NCI-H69 (cell line): ENCODE measurements at places on chromosomes 7 and 10.

DNA sequence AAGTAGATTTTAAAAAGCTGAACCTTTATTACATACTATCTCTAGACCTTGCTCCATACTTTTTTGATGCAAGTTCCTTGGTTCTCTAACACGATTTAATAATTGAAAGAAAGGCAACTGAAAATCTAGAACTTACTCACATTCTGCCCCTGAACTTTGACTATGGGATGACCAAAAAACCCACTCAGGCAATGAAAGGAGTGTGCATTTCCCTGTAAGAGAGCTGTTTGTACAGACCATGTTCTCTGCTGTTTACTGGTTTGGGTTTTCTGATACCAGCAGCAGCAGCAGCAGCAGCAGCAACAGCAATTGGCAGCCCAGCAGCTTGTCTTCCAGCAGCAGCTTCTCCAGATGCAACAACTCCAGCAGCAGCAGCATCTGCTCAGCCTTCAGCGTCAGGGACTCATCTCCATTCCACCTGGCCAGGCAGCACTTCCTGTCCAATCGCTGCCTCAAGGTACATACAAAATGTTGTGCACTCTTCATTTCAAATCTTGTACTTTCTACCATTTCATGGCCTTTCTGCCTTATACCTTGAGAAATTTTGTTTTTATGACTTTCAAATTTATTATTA lies 216.7 kb downstream of the FOXP2 start:
- DNase-seq, result peak; percentile 84

GRCh38 chr7:96308253-96308949 lies 13.5 kb downstream of the SLC25A13 start:
- DNase-seq, result peak; percentile 67

DNA sequence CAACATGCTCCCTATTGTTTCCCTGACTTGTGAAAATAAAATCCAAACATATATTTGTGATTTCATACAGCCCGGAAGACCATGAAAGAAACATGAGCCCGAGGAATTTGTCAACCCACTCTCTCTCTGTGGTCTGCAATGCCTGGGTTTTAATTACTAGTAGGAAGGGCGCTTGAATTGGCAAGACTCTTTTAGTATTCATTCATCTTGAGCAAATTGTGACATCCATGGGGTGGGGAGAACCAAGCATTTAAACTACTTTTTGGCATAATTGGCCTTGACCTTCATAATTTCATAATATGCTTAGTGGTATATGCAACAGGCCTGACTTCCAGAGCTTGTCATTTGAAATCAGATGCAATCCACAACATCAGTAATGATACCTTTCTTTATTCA lies 142.4 kb upstream of the BMPER start:
- DNase-seq, result no peak

DNA sequence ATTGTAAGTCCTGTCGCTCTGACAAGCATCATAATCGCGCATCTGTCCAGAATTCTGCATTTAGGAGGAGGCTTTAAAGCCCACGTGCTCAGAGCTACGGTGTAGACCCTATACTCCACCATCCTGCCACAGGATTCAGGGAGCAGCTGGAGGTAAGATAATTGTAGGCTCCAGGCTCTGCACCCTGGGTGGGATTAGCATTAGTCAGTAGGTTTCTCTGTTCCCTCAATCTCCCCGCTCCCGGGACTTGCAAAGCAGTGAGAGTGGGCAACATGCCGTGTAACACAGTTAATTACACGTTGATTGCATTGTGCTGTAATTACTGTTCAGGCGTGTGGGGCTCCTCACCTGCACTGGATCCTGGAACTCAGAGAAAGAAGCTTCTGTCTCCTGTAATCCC lies 89.3 kb upstream of the CUX1 start:
- peak; percentile 100 for DNase-seq

DNA sequence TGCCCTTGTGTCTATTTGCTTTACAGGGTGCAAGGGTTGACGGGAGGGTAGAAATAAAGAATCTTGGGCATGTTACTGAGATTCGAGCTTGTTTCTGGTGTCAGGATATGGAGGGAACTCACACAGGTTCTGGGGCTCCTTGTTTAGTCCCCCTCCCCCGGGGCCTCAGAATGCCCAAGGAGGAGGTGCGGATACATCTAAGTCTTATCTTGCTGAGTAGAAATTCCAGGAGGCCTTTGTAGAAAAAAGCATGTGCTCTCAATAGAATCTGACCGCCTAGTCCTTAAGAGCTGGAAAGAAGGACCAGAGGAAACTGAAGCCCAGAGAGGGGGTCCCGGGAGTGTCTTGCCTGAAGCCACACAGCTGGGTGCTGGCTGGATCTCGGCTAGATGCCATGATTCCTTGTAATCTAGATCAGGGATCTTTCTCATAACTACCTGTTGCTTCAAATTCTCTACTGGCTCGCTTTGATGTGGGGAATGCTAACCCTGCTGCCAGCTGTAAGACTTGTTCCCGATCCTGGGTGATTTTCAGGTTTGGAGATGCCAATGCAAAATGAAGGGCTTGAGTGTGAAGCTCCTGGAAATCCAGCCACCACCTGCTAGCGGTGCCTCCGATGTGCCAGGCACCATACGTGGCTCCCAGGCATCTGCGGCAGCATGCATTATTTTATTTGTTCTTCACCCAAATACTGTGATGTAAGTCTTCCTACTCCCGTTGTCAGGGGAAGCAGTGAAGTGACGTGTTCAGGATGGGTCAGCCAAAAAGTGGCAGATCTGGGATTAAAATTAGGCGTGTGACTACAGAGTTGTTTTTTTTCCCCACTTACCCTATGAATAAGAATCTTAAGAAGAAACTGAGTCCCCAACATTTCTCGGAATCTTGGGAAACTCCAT lies 226.0 kb downstream of the TCF7L2 start:
- DNase-seq, result no peak

GRCh38 chr10:34967335-34967880 lies 122.7 kb downstream of the CUL2 start:
- DNase-seq, result no peak

GRCh38 chr7:71517940-71518699 lies 386.2 kb downstream of the GALNT17 start:
- DNase-seq, result no peak

DNA sequence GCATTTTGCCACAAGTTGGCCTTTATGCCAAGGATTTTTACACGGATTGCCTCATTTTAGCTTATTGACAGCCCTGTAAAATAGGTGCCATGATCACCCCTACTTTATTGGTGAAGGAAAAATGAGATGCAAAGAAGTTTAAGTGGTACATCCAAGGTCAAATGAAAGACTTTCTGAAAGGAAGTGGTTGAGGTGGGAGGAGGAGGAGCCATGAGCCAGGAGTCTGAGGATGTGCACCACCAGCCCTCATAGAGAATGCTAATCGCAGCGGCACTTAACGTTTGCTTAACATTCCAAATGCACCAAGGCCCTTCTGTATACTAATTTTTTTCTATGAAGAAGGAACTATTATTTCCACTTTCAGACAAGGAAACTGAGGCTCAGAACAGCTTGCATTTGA lies 31.0 kb upstream of the LRRC18 start:
- no peak for DNase-seq

DNA sequence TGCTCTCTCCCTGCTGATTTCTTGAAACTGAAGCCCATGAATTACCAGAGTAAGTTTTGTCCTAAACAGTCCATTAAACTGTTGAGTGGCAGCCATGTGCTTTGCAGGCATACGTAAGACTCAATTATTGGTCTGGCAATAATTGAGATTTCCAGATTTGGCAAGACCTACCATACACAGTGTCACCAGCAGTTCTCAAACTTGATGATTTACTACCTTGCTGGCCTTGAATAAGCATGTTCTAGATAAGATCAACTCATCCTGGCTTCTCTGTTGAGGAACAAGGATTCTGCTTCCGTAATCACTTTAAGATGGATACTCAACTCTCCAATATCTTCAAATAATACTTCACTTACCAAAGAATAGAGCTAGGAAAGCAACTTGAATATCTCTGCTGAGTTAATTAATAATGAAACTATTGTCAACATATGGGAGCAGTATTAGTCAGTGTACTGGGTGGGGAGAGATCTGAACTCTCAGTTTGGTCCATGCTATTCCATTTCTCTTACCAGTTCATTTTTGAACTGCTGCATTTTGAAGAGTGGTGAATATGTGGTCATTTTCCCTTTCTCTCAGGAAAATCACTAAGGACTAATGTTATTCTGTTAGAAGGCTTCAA lies 181.4 kb downstream of the IPMK start:
- DNase-seq, result peak; percentile 1

GRCh38 chr10:3524086-3524960 lies 260.7 kb downstream of the KLF6 start:
- DNase-seq, result no peak

DNA sequence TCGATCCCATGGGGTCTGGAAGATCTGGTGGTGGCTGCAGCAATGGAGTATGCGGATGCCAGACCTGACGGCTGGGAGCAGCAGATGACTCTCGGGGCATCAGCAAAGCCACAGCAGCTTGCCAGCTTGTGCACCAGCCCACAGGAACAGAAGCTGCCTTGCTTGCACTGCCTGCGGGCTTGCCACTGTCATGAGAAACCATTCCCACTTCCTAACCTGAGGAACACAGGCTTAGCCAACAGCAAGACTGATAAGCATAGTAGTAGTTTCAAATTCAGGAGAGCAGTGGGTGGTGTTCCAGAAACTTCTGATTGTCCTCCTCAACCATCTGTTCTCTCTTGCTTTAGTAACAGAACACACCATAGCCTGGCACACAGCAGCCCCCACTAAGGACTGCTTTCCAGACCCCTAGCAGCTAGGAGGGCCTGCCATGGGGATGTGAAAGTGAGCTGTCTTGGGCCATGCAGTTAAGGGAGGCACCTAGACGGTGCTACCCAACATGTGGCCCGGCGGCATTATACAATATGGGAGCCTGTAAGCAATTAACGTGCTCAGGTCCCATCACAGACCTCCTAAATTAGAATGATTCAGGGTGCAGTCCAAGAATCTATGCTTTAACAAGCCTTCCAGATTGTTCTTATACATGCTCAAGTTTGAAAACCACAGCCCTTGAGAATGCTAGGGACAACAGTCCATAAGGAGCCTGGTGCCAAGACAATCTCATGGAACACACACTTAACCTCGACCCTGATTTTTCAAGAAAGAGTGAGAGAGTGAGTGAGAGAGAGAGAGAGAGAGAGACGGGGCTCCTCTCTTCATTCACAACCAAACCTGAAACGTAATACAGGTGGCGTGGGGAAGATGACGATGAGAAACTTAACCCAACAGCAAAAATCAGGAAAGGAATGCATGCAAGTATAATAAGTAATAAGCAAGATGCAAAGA lies 7.1 kb downstream of the ANXA11 start:
- no peak for DNase-seq

DNA sequence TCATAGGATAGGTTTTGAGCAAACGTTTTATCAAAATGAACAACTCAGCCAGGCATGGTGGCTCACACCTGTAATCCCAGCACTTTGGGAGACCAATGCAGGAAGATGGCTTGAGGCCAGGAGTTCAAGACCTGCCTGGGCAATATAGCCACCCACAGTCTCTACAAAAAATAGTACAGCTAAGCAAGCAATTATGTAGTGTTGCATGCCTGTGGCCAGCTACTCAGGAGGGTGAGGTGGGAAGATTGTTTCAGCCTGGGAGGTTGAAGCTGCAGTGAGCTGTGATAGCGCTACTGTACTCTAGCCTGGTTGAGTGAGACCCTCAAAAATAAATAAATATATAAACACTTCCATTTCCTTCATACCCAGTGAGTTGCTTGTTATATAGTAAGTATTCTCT lies 67.1 kb downstream of the LSMEM1 start:
- DNase-seq, result no peak

- DNase-seq, result no peak
Measured at GRCh38 chr10:7968510-7969112, 85.9 kb upstream of the GATA3 start.

DNA sequence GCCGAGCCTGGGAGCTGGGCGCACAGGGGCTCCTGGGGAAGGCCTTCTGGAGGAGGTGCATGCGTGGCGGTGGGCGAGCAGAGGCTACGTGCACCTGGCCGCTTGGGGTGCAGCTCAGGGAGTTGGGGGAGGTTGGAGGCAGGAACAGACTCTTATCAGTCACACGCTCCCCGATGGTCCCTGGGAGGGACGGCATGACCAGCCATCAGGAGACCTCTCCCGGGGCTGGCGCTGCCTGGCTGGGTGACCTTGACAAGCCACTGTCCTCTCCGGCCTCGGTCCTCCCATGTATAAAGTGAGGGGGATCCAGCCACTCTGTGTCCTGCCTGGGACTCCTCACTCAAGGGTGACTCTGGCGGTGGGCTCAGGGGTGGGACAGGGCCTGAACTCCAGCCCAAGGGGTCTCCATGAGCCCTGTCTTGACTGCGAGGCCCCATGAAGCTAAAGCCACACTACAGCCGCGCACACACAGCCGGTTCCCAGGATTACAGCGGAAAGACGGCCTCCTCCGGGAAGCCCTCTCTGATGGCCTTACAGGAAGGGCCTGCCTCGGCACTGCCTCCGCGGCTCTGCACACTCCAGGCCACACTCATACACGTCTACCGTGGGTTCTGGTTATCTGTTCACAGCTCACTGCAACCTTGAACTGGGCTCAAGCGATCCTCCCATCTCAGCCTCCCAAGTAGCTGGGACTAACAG lies 2.3 kb downstream of the TMEM184A start:
- no peak for DNase-seq

GRCh38 chr7:131919920-131920709 lies 363.7 kb upstream of the PODXL start:
- DNase-seq, result no peak

DNA sequence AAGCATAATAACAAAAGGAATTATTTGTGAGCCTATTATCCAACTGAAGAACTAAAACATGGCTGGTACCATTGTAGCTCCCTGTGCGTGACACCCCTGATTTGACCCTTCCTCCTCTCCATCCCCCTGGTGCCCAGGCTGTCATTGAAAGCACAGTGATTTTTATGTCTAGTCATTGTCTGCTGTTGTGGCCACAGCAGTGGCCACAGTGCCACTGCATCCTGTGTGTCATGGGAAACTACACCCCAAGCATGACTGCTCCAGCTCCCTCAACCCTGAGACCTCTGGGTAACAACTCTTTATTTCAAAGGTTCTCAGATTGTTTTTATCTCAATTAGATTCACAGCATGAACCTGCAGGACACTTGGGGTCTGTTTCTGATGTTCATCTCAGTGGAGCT lies 52.0 kb downstream of the ERLIN1 start:
- DNase-seq, result no peak

- no peak for DNase-seq
Measured at GRCh38 chr10:63666836-63667383, 145.7 kb downstream of the REEP3 start.

DNA sequence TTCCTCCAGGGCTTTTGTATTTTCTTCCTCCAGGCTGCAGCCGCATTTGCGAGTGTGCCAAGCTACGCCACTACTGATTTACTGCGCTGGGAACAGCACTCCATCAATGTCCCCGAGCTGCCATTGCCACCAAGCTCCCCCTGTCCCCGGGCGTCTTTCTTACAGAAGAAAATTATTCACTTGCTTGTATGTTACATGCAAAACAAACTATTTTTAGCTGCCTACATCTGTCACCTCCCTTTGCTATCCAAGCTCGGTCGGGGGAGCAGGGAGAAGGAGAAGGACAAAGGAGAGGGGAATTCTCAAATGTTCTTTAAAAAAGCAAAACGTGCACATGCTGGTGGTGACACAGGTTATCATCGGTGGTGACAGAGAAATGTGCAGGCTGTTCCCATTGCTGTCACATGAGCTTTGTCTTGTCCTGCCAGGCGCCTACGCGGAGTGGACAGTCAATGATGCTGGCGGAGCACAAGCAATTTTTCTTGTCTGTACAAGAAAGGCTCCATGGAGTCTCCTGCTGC lies 93.1 kb downstream of the ADARB2 start:
- no peak for DNase-seq

GRCh38 chr10:72088889-72089575 lies 681 bp upstream of the SPOCK2 start:
- peak; percentile 94 for DNase-seq

GRCh38 chr10:24307696-24308485 lies 99.0 kb downstream of the KIAA1217 start:
- no peak for DNase-seq
